NCI-H524 (cell line): ENCODE measurements at places on chromosomes 16 and 17.

GRCh38 chr17:35214192-35214591, 20.0 kb upstream of the SLC35G3 start:
- no peak for DNase-seq

DNA sequence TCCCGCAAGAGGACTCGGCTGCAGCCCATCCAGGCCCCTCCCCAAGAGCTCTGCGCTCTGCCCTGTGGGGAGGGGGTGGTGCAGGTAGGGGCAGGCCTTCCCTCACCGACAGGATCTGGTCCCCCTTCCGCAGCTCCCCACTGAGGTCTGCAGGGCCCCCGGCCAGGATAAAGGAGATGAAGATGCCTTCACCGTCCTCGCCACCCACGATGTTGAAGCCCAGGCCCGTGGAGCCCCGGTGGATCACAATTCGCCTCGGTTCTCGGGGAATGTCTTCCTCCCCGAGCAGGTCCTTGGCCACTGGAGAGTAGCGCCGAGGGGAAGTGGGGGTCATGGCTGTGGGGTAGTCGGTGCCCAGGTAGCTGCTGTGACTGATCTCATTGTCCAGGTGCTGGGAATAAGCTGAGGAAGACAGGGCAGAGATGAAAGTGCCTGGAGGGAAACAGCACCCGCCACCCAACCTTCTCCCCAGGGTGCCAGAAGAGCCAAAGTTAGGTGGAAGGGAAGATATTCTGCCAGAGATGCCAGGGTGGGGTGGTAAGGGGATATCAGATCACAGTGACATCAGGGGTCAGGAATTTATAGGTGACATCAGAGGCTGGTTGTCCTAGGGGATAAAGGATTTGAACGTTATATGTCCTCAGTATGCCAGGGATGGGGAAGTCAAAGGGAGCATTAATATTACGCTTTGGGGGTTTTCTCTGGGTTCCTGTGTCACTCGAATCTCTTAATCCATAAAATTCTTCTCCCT, 17.7 kb upstream of the ASGR1 start:
- no peak for DNase-seq

DNA sequence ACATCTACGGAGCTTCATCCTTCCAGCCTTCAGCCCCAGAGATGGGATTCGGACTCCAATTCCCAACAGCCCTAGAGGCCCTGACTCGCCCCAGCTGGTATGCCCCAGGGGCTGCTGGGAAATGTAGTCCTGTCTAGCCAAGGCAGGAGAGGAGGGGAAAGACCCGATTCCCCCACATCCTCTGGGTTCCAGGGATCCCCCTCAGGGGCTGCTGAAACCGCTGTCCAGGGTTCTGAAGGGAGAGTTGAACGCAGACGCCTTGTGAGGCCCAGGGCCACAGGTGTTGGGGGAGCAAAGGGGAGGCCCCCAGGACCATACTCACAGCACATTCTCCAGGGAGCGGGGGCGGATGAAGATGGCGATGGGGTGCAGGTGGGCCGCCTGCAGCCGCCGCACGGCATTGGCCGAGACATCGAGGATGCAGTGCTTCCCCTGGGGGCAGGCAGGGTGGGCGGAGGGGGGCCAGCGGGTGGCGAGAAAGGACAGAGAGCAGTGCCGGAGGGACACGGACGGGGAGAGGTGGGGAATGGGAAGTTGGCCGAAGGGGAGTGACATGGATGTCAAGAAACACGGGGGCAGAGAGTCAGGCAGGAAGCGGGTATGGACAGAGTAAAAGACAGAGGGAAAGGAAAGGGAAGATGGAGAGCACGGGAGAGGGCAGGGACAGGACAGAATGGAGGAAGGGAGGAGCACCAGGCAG, 12.6 kb upstream of the ASGR1 start:
- peak; percentile 42 for DNase-seq

DNA sequence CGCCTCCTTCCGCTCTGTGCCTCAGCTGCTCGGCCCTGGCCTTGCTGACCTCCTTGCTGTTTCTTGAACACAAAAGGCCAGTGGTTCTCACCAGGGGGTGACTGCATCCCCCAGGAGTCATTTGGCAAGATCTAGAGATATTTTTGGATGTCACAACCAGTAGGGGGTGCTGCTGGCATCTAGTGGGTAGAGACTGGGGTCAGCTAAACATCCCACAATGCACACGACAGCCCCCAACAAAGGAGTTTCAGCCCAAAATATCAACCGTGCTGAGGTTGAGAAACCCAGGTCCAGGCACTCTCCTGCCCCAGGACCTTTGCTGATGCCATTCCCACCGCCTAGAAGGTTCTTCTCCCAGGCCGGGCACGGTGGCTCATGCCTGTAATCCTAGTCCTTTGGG, 39.7 kb downstream of the ABCC6 start:
- DNase-seq: no peak

DNA sequence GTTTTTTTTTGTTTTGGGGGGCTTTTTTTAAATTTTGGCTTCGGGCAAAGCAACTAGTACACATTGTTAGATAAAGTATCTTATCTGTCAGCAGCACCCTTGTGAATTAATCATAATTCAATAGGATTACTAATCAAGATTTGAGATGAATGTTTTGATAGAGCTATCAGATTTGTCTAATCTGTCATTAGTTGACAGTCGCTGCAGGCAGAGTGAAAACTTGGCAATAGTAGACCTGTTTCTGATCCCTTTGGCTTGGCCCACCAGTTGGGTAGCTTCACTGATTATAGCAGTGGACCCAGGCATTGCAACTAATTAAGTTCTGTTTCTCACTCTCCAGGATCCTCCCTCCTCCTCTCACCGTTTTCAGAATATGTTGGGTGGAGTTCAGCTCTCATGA, 258.6 kb downstream of the IRX3 start:
- no peak for DNase-seq

DNA sequence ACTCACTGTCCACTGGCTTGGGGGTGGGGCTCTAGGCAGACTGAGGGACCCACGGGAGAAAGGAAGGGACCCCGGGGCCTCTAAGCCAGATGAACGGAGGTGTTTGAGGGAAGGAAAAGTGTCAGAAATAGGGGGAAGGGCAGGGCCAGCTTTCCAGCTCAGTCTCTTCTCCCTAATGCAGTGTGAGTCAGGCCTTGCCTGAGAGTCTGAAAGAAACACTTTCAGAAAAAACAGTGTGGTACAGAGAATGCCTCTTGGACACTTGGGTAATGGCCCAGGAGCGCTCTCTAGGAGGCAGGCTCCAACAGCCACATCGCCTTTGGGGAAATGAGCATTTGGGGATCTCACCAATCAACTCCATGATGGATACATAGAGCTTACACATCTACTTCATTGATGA, 46.9 kb downstream of the NDEL1 start:
- no peak for DNase-seq

GRCh38 chr17:75535119-75535537, 9.6 kb downstream of the LLGL2 start:
- no peak for DNase-seq

GRCh38 chr17:77610518-77610893, 348.0 kb upstream of the TNRC6C start:
- no peak for DNase-seq

- no peak for DNase-seq
These were observed 40.5 kb upstream of the MGAT5B start for GRCh38 chr17:76827736-76828135.

GRCh38 chr17:51165680-51166197, 472 bp upstream of the NME2 start:
- peak; percentile 91 for DNase-seq

DNA sequence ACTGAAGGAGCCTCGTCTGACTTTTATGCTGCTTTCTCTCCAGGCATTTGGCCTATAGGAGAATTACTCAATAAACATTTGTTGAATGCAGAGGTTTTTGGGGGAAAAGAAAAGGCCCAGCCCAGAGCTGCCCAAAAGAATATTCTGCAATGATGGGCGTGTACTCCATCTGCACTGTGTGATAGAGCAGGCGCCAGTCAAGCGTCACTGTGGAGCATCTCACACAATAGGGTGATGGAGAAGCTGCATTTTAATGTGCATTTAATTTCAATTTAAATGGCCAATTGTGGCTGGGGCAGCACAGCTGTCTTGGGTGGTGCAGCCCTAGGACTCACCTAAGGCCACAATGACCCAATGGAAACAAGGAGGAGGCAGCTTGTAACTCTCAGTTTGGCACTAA, 20.6 kb downstream of the GLYR1 start:
- DNase-seq: no peak

GRCh38 chr16:55543472-55543871, 23.0 kb upstream of the CAPNS2 start:
- peak; percentile 40 for DNase-seq

GRCh38 chr16:72901000-72901627, 146.8 kb downstream of the ZFHX3 start:
- DNase-seq: peak; percentile 17

DNA sequence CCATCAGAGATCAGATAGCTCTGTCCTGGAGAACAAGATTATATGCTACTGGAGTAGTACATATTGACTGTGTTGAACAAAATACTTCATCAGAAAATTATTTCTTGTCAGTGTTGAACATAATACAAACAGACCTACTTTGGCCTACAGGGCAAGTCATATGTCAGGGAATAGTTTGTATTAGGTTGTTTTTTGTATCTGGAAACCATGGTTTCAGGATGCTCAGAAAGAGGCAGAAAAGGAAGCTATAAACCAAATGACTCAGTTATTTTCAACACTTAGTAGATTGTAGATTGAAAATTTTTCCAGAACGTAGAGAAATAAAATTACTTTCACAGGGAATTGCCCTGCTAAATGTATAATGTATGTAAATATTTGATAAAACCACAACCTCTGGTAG, 198.4 kb downstream of the CYB561 start:
- no peak for DNase-seq

DNA sequence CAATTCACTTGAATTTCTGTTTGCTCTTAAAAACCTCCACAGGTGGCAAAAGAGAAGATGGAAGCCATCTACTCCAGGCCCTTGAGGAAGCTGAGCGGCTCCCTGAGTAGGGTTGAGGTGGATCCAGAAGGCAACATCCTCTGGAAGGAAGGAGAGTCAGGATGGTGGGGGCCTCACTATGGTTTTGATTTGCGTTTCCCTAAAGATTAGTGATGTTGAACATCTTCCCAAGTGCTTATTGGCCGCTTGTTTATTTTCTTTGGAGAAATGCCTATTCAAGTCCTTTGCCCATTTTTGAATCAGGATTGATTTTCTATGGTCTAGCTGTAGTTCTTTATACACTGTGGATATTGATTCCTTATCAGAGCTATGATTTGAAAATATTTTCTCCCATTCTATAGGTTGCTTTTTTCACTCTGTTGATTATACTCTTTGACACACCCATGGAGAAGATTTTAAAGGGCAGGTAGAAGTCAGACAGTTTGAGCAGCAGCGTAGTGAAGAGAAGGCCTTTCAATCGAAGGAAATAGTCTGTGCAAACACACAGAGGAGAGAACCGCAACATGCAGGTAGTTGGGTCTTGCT, 58.6 kb downstream of the WSB1 start:
- no peak for DNase-seq

GRCh38 chr17:79749958-79750357, 19.2 kb downstream of the ENPP7 start:
- DNase-seq: no peak

DNA sequence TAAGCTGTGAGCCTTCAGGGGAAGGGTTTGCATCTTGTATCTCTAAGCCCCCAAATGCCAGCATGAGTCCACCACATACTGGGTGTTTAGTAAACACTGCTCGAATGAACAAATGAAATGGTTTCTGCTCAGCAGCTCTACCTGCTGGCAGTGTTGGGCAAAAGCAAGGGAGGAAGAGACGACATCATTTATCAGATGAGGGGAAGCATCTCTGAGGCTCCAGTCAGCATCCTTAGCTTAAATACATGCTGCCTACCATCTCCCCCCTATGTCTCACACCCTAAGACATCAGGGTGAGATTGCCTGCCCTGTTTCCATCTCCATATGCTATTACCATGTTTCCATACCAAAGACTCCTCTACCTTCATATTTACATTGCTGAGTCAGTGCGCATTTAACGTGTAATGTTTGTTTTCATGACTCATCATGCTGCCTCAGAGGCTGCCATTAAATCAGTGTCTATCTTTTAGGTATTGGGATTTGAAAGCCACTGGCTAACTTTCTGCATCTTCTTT, 379.8 kb downstream of the UTP18 start:
- DNase-seq: peak; percentile 14

DNA sequence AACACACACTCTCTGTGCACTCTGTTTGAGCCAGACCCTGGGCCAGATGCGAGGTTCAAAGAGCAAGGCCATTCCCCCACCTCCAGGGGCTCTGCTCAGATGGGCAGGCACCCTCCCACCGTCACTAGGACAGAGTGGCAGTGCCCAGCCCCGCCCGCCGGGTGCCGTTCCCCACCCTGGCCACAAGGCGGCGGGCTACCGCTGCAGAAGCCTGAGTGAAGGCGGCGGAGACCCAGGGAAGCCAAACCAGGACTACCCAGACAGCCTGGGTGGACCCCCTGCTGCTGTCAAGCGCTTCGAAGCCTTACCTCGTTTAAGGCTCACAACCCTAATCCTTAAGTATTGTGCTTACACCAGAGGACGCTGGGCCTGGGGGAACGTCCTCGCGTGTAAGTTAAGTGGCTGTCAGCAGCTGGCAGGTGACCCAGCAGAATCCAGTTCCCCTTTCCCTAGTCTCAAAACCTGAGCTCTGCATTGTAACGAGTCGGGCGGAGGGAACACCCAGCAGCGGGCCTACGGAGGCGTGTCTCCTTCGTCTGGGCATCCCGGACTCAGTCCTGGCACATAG, 4.5 kb downstream of the ARHGAP27 start:
- peak; percentile 99 for DNase-seq

- no peak for DNase-seq
These were observed 12.9 kb downstream of the TRIM37 start for GRCh38 chr17:59093702-59094231.

DNA sequence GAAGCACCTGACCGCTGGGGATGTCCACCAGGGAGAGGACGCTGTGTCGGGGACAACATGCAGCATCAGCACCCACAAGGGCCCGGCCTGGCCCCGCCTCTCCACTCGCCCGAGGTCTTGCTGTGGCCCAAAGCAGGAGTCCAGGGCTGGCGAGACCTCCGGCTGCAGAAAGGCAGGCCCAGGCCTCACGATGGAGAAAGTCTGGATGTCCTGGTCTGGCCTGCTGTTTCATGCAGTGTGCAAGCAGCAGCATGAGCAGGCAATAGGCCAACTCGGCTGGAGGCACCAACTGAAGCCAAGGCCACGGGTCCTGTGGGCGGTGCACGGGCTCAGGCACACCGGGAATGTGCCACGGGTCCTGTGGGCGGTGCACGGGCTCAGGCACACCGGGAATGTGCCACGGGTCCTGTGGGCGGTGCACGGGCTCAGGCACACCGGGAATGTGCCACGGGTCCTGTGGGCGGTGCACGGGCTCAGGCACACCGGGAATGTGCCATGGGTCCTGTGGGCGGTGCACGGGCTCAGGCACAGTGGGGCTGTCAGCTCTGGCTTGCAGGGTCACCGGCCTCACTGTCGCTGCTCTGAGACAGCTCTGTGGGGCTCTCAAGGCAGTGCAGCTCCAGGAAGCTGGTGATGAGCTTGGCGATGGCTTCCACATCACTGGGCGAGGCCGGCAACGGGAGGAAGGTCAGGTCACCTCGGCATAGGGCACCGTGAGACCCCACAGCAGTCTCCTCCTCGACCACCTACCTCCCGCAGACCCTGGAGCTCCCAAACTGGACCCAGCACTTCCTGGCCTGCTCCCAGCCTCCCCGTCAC, 6.9 kb downstream of the CYBC1 start:
- DNase-seq: no peak

GRCh38 chr16:681746-682427, 1.7 kb downstream of the STUB1 start:
- DNase-seq: no peak

GRCh38 chr16:84085773-84086172, 31.0 kb downstream of the MBTPS1 start:
- no peak for DNase-seq
